ENCODE measurements at places on chromosomes 16 and 17.
A peak's percentile ranks its signal among the peaks of the same experiment; 100 is the strongest.

DNA sequence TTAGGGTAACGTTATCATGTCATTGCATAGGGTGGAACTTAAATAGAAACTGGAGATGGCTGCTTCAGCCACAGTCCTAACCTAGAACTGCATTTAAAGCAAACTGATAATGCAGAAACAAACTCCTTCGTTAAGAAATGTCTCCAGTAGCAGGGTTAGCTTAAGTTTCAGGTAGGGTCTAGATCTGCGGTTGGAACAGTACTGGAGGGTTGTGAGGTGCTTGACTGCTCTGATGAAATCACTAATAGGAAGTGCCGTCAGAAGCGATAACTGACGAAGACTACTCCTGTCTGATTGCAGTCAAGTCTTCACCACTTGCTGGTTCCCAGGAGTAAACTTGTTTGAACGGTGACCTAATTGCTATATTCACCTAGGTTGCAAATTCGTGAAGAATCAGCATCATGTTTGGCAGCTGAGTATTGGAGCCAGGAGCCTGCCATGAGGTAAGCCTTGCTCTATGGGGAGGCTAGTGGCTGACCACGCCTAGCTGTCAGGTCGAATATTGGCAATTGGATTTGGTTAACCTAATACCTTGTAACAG, 24.5 kb downstream of the TRPV2 start:
- no peak for DNase-seq

- DNase-seq: no peak
These were observed 53.6 kb downstream of the WNT3 start for GRCh38 chr17:46764709-46765401.

GRCh38 chr17:38749223-38750043, 1.3 kb upstream of the PCGF2 start:
- no peak for DNase-seq

- no peak for DNase-seq
These were observed 76.9 kb upstream of the PSMD7 start for GRCh38 chr16:74219706-74220105.

DNA sequence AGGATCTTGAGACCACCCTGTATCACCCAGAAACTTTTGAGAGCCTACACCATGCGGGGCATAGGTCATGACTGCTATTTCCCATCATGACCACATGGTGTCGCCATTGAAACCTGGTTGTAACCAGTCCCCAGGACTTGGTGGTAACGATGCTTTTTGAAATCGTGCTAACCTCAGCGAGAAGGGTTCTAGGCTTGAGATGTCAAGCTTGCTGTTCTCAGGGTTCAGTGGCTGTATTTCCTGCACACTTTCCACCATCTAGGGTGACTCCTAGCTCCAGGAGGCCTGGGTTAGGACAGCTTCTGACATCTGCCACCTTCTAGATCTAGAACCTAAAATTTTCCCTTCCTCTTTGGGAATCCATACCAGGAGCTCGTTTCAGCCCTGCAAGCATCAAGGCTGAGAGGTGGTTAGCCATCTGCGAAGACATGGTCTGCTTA, 13.0 kb upstream of the SPNS3 start:
- DNase-seq: no peak

GRCh38 chr17:4485676-4486646, 12.7 kb upstream of the SPNS2 start:
- peak; percentile 29 for DNase-seq

DNA sequence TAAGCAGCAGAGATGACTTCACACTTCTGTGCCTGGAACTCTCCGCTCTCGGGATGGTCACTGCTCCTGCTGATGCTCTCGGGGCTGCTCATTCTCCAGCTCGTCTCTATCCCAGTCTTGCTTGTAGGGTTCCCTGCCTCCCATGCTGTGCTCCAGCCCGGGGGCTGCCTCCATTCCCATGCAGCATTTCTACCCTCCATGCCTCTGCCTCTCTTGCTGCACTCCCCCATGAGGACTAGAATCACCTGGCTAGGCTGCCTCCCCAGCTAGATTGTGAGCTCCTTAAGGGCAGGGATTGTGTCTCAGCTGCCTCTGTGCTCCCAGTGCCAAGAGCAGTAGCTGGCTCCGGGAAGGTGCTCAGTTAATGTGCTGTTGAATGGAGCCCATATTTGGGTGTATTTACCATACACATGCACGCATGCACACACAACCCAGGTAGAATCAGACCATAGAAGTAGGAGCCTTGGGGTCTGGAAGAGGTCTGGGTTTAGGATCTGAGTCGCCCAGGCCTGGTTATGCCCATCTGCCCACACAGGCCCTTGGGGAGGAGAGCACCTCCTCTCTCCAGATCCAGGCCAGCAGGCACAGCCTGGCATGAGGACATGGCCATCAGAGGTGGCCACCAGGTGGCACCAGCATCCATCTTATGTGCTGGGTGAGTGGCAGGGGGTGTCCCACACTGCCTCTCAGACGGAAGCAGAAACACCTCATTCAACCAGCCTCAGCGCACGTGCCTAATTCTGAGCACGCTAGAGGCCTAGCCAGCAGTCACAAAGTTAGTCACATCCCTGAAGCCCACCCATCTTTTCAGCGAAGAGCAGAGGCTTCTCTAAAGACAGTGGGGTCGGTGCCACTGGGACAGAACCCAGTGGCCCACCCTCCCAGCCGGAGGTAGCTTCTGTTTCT, 9.3 kb downstream of the GIT1 start:
- peak; percentile 90 for DNase-seq

DNA sequence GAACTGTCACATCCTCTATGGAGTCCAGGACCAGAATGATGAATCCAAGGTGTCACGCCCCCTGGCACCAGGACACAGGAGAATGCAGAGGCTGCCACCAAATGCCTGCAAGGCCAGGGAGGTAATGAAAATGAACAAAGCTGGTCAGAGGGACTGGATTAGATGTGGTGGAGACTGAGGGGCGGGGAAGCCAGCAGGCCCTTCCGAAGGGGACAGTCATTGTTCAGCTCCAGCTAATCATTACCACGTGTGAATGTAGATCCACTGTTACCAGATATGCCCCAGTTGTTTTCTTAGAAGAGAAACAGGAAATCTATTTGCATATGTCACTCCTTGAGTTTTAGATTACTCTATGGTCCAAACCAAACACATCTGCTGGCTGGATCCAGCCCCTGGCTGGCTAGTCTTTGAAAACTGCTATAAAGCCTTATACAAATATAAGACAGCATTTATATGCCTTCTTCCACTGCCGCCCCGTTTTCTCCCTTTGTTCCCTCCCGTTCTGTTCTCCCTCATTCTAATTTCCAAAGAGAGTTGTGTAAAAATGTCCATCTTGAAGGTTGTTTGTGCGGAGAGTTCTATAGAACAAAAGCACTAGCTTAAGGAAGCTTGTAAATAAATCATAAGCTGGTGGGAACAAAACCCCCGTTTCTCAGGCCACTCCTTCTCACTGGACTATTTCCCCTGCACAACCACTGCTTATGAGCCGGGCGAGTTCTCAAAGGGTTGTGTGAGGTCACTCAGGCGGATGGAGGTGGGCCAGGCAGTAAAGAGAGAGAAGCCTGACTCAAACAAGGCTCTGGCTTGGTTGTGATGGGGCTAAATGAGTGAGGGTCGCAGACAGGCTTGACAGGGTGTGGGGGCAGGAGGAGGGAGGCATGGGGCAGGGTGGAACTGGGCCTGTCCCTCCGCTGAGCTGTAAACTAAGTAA, 14.2 kb downstream of the CRYM start:
- DNase-seq: no peak

GRCh38 chr17:6269478-6269877, 165.4 kb downstream of the AIPL1 start:
- no peak for DNase-seq

GRCh38 chr17:4019275-4019674, 55.0 kb upstream of the ATP2A3 start:
- no peak for DNase-seq

- DNase-seq: no peak
These were observed 323.0 kb upstream of the TBX2 start for GRCh38 chr17:61076621-61077031.

DNA sequence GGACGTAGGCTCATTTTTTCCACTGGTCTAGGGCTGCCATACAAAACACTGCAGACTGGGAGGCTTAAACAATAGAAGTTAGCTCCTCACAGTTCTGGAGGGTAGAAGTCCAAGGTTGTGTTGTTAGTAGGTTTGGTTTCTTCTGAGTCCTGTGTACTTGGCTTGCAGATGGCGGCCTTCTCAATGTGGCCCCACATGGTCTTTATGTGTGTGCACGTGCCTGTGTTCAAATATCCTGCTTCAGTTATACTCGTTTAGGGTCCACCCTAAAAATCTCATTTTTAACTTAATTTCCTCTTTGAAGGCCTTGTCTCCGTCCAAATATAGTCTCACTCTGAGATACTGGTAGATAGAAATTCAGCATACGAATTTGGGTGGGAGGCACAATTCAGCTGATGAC, 542.4 kb downstream of the HAPSTR1 start:
- no peak for DNase-seq

GRCh38 chr16:86038926-86039310, 140.0 kb downstream of the IRF8 start:
- no peak for DNase-seq

- no peak for DNase-seq
These were observed 49.4 kb downstream of the SLC39A11 start for GRCh38 chr17:73042809-73043685.

DNA sequence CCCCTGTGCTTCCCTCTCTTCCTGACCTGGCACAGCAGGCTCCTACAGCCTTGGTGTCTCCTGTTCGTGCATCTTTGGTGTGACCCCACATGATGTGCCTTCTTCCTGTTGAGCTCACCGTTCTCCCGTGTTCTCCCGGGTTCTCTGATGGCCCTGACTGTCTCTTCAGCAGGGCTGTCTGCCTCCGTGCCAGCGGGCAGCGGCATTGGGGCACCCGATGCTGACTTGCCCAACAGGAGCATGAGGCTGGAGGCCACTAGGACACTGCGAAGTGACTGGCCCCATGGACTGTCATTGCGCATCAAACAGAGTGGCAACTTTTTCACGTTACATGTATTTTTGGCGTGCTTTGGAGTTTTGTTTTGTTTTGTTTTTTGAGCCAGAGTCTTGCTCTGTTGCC, 22.4 kb downstream of the CRAMP1 start:
- no peak for DNase-seq

GRCh38 chr17:1490643-1491442, 1.6 kb downstream of the MYO1C start:
- DNase-seq: no peak

- no peak for DNase-seq
These were observed 5.4 kb downstream of the PDE6G start for GRCh38 chr17:81650951-81651350.

- no peak for DNase-seq
These were observed 7.7 kb downstream of the USP6 start for GRCh38 chr17:5123343-5124124.

- no peak for DNase-seq
These were observed 40.3 kb downstream of the SDK2 start for GRCh38 chr17:73603971-73604370.

GRCh38 chr16:67943619-67944504, at the start of gene LCAT:
LCAT (minus strand) TSS chr16:67944120; CDS start chr16:67944101, 19 bp downstream.
- DNase-seq: no peak

DNA sequence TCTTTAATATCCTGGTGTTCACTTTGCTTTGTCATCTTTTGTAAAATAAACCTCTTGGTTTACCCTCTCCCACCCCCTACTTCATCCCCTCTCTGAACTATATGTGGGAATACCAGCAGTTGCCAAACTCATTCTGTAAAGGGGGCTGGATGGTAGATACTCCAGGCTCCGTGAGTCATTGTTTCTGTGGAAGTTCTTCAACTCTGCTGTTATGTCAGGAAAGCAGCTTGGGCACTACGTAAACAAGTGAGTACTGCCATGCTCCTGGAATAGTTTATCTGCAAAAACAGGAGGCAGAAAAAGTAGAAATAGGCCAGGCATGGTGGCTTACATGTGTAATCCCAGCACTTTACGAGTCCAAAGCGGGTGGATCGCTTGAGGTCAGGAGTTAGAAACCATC, 17.6 kb downstream of the MVP start:
- no peak for DNase-seq

GRCh38 chr17:81510785-81511553, 1.6 kb downstream of the ACTG1 start:
- no peak for DNase-seq

- no peak for DNase-seq
These were observed 88.6 kb downstream of the CACNG3 start for GRCh38 chr16:24344784-24345183.

- DNase-seq: no peak
These were observed 3.2 kb downstream of the AOC3 start for GRCh38 chr17:42853968-42854790.

DNA sequence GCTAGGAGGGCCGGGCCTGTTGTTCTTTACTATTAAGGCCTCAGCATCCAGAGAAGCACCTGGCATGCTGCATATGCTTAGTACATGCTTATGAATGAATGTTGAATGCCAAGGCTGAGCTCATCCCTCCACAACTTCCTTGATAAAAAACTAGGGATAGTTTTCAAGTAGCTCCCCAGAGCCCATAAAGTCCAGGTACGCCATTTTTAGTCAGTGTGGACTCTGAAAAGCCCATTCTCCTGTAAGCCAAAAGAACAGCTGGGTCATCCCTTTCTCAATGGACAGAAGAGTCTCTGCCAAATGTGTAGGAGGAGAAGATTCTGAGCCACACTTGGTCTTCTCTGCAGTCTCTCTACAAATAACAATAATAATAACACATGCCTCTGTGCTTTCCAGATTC, 8.9 kb upstream of the ITGB3 start:
- DNase-seq: no peak

DNA sequence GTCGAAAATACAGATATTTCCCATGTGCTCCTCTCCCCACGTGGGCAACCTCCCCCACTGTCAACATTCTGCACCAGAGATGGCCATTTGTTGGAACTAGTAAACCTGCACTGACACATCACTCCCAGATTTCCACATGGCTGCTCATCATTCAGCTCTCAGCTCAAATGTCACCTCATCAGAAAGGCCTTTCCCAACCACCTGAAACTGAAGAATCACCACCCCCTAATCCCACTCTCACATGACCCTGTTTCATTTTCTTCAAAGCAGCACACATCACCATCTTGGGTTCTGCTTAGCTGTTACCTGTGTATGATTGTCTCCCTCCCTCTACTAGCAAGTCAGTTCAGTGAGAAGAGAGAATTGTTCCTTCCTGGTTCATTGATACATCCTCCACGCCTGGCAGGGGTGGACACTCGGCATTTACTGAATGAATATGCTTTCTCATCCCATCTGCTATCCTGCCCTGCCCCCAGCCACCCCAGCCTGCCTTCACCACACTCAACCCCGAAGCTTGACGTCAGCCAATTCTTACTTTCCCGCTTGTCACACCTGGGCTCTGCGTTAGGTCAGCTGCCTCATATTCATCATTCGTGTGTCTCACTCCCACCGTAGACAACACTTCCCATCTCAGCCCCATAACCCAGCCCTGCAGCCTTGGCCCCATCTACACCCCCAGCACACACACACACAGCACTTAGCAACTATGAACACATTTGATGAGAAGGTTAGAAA, 1.5 kb downstream of the C17orf114 start:
- no peak for DNase-seq

GRCh38 chr17:76274112-76274956, 9.2 kb downstream of the UBALD2 start:
- no peak for DNase-seq

All from stimulated activated CD4-positive, alpha-beta T cell treated with anti-CD3 and anti-CD28 coated beads, TNF-alpha, amount 100 ng/mL, for 1 hour (primary cell).